Activated T-helper 1 cell treated with Interleukin-2 at 50 U/mL for 16 hours (primary cell): ENCODE measurements at places on chromosomes 6 and 20.

- no peak for DNase-seq
Observed at GRCh38 chr6:154460306-154461071, 50.0 kb downstream of the CNKSR3 start.

DNA sequence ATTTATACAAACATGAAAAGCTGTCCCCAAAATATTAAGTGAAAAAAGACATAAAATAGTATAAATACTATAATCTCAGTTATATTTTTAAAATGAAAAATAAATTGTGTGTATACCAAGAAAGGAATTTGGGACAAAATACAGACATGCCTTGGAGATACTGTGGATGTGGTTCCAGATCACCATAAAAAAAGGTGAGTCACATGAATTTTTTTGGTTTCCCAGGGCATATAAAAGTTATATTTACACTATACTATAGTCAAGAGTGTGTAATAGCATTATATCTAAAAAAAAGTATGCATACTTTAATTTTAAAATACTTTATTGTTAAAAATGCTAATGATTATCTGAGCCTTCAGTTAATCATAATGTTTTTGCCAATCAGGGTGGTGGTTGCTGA is 17.4 kb upstream of the SDHAF4 start:
- no peak for DNase-seq

DNA sequence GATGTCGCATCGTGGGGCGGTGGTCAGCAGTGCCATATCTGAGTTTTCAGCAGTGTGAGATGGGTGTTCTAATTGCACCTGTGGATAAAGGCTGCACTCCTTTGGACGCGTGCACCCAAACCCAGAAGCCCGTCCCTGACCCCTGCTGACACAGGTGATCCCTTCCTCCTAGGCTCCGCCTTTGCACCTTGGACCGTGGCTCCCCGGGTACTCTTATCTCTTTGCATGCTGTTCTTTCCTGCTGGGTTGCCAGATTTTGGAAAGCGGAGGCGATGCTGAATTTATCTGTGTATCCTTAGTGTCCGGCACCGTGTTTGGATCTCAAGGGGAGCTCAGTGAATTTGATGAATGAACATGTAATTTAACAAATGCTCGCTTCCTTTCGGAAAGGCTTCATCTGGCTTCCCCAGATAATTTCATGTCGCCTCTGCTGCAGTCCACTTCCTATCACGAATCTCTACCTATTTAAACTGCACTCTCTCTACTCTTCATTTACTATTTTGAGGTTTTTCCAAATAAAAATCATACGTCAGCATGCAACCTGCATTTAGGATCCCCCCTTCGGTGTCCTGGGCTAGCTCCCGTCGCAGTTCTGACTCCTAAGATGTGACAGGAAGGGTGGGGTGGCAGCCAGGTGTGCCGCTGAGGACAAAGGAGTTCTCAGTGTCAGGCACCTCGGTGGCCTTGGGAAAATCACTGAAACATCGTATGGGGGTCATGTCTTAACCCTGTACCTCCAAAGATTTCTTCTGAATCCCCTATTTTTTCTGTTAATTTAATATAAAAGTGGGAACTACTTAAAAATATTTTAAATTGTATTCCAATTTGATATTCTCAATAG is 753 bp upstream of the PERP start:
- DNase-seq = no peak

DNA sequence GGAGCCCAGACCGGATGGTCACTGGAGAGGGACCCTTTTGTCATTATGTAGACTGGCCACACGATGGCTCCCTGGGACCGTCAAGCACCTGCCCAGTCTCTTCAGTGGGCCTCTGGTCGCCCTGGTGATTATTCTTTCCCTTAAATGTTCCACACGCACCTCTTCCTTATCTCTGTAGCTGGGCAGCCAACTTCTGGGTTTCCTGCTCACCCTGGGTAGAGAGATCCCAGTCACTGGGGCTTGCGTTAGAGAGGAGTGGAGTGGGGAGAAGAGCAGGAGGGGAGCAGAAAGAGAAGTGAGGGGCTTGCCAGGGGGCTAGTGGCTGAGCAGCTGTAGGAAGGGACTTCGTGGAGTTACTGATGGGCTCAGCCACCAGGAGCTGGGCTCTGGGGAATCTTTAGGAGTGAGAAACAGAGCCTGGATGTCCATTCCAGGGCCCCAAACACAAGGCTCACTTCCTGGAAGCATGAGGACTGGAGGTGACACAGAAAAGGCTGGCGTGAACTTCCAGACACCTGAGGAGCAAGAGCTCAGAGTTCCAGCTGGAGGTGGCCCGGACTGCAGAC is 150.1 kb downstream of the DHX35 start:
- DNase-seq = no peak

DNA sequence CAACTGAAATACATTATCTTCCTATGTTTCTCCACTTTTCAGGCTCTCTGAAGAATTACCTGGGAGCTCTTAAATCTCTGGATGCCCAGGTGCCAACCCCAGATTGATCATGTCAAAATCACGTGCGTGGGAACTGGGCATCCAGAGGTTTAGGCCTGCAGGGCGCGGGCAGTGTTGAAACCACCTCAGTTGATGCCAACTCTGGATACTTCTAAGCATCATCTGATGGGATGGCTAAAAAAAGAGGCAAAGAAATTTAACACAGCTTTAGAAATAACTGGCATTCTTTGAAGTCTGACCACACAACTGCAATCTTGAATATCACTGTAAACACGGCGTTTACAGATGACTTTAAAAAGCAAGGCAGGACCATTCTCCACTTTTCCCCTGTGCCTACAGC is 41.9 kb downstream of the PTGIS start:
- no peak for DNase-seq

GRCh38 chr6:168956884-168957730 is 296.5 kb downstream of the THBS2 start:
- peak; percentile 7 for DNase-seq

- no peak for DNase-seq
Observed at GRCh38 chr6:109240370-109241084, 141.7 kb downstream of the CD164 start.

DNA sequence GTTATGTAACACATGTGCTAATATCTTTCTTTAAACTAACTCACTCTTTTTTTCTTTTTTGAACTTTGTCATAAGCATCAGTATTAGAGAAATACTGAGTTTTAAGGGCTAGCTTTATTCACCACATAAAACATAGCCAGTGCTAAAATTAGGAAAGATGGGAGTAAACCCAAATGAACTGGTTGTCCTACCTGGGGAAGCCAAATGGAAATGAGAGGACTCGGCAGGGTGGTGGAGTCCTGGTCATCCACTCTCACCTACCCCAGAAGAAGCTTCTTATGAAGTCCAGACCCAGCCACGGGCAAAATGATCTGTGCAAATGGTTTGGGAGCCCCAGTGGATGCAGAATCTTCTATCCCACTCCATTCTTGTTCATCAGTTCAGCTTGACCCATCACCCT is 56.1 kb downstream of the MDGA1 start:
- DNase-seq = no peak

DNA sequence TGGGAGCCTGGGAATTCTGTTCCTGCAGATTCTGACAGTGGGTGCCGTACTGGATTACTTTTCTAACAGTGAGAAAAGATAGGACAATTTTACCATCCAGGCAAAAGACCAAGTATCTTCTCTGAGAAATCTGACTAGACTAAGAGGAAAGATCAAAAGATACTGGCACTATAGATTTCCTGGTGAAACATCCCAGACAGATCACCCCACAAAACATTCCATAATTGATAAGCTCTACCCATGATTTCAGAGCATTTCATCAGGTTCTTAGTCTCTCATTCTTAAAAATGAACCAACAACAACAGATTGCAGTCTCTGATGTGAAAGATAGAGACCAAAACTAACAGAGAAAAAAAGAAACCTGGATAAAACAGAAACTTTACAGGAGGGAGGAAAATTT is 13.6 kb upstream of the UBR2 start:
- DNase-seq = no peak

GRCh38 chr6:169844946-169845345 is 93.5 kb downstream of the ERMARD start:
- DNase-seq = no peak

GRCh38 chr6:13998356-13998755 is 73.6 kb downstream of the RNF182 start:
- DNase-seq = no peak

GRCh38 chr6:143629104-143630080 is 48.4 kb upstream of the PHACTR2 start:
- no peak for DNase-seq

GRCh38 chr20:47850146-47850545 is 64.9 kb upstream of the SULF2 start:
- no peak for DNase-seq

DNA sequence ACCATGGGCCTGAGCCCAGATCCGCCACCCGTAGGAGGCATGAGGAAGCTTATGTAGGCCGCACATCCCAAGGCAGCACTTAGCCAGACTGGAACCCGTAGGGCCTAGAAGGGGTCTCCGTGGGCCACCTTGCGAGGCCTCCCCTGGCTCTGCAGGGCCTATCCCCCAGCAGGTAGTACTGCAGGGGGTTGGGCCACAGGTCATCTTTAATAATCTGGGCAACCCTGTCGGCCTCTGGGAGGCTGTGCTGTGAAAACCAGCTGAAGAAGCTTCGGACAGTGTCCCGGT is 18.5 kb downstream of the PLAGL2 start:
- DNase-seq = no peak

- DNase-seq = no peak
Observed at GRCh38 chr6:116287689-116288282, 8.1 kb upstream of the TSPYL1 start.

- no peak for DNase-seq
Observed at GRCh38 chr6:43666196-43666920, 21.2 kb downstream of the MRPS18A start.

GRCh38 chr20:21693322-21693721 is 12.1 kb upstream of the PAX1 start:
- DNase-seq = no peak

DNA sequence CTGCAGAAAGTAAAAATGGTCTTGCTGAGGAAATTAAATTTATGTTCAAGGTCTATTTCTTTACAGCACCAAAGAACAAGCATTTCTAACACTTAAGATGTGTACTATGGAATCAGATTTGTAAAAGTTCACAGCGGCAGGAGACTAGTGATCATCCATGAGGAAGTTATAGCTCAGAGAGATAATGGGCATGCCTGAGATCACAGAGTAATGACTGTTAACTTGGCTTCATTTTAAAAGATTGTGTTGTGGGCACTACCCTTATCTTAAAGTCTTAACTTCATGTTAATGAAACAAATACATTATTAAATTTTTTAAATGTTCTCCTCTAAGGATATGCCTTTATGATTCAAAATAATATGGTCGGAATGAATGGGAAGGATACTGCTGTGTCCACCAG is 168.6 kb downstream of the GMPR start:
- no peak for DNase-seq

- DNase-seq = no peak
Observed at GRCh38 chr20:37007898-37008649, 56.6 kb upstream of the SAMHD1 start.

GRCh38 chr20:42961771-42962170 is 227.9 kb downstream of the PTPRT start:
- no peak for DNase-seq

DNA sequence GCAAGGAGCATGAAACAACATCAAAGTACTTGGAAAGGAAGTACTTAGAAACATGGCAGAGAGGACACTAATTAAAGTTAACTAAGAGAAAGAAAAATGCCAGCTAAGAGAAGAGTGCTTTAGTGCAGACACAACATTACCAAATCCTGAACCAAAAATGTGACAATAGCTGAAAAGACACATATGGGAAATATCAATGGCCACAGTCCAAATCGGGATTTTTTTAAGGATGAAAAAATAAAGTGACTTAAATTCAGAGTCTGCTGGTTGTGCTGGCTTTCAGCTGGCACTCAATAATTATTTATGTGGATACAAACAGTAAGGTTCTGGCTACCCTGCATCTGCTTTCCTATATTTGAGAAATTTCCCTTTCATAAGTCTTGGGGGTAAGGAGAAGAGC is 12.6 kb upstream of the DST start:
- no peak for DNase-seq

GRCh38 chr6:14763139-14763538 is 482.7 kb upstream of the JARID2 start:
- DNase-seq = no peak

DNA sequence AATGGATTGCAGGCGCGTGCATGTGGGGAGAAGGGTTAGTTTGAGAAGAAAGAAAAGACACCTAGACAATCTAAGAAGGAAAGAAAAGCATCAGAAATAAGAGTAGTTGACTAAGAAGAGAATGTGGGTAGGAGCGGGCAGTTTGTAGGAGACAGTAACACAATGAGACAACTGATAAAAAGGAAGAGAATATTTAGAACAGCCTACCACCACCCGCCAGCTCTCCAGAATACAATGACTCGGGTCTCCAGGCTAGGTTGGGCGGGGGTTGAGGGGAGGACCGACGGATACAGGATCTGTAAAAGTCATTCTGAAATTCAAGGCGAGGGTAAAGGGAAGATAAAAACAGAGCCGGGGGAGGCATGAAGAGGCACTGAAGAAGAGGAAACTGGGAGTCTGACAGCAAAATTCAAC is 712 bp downstream of the ABHD16A start:
- DNase-seq = no peak

DNA sequence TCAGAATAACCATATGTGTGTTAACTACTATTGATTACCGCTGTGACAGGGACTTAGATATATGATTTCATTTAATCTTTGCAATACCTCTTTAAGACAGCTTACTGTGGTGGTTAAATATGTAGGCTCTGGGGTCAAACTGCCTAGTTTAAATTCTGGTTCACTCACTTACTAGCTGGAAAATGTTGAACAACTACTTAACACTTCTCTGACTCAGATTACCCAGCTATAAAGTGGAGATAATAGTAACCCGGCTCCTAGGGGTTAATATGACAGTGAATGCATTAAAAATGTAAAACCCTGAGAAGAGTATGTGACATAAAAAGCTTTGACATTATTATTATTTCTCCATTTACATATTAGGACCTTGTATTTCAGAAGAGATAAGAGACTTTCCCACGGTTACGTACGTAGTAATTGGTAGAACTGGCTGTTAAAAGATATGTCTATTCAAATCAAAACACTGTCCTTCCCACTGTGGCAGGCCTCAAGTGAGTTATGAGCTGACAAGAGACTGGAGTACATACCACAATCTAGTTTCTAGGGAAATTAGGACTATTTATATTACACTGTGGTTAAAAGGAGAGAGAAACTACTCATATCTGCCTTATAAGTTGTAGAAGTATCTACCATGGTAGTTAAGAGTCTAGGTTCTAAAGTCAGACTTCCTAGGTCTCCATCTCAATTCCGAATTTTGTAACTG is 4.4 kb upstream of the PLCB1 start:
- DNase-seq = no peak

- no peak for DNase-seq
Observed at GRCh38 chr6:134472046-134472445, 154.1 kb upstream of the SGK1 start.

- DNase-seq = peak; percentile 29
Observed at GRCh38 chr6:24951811-24952299, 16.1 kb upstream of the RIPOR2 start.

GRCh38 chr6:43402820-43403219 is 24.5 kb upstream of the ABCC10 start:
- DNase-seq = no peak

DNA sequence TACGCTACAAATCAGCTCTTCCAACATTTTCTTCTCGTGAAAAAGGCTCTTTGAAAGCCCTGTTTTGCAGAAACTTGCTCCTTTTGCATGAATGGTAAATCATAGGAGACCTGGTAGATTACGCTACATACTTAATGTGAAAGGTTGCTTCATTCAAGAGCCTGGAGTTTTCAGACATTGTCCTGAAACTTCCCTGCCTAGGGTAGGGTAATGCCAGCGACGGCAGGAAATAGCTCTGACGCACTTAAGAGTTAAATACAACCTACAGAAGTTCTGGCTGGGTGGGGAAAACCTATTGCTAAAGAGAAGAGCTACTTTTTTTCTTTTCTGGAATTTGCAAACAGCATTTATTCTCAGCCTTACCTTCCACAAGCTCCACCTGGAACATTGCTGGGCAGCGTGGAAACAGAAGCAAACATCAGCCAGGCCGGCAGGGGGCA is 144.5 kb downstream of the LPA start:
- DNase-seq = peak; percentile 60
